ENCODE measurements at places on chromosomes 12 and 14.
A peak's percentile ranks its signal among the peaks of the same experiment; 100 is the strongest.

DNA sequence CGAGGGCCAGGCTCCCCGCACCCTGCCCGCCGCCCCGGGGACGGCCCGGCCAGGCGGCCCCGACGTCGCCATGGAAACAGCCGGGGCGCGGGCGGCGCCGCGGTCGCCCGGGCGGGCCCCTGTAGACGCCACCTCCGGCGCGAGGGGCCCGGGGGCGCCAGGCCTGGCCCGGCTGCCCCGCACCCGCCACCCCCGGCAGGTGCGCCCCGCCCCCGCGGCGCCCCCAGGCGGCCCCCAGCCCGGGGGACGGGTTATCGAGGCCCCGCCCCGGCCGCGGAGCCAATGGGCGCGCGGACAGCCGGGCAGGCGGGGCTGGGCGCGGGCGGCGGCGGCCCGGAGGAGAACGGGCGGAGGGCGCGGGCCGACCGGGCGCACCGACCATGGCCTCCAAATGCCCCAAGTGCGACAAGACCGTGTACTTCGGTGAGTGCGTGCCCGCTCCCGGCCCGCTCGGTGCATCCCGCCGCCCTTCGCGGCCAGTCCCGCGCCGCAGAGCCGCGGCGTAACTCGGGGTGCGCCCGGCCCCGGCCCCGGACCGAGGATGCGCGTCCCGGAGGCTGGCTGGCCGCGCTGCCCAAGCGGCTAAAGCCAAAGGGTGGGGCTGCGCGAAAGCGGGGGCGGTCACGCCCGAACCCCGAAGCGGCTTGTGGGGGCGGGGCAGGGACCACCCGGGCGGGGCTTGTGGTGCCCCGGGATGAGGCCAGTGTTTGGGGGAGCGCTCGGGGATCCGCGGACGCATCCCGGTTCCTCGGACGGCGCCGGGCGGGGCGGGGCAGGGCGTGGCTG, at the start of gene CRIP2:
Gene CRIP2 (plus strand): TSS at position 339 of the 786 bp plus-strand sequence. CDS start 42 bp downstream, at position 381.
- no peak for DNase-seq

- DNase-seq, result no peak
Observed at GRCh38 chr12:122029620-122030423, 8.1 kb downstream of the BCL7A start.

DNA sequence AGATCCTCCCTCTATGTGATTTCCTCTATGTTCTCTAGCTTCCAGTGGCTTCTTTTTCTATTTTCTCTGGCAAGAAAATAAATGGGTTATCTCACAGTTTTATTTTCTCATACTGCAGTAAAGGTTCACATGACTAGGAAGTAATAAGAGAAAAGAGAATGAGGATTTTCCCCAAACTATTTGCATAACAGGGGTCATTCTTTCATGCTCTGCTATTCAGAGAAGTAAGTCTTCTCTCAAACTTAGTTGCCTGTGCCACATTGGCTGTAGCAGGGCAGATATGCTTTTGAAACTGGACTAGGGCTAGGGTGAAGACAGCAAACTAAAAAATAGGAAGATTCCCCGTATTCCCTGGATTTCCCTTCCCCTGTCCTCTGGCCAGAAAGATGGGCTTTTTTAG, 57.4 kb downstream of the ACSM4 start:
- no peak for DNase-seq

DNA sequence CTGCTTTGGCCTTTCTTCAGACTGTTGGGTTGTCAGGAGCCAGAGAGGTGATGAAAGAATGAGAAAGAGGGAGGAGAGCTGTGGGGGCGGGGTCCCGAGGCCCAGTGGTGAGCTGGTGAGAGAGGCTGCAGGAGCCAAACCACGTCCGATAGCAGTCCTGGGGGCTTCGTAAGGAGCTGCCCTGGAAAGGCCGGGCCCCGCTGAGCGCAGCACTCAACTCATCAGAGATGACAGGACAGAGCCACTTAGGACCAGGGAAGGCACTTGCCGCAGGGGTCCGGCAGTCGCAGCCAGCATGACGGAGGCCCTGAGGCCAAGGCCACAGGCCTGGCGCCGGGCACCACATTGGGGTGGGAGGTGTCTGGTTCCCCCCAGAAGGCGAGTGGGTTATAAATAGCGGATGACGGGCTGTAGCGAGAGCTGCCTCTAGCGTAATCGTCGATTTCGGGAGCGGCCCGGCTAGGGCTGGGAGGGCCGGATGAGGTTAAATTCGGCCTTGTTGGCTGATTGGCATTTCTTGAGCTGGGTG, 179.0 kb downstream of the TSPAN9 start:
- DNase-seq, result no peak

GRCh38 chr14:103576371-103577024, 13.7 kb downstream of the COA8 start:
- DNase-seq, result peak; percentile 90

DNA sequence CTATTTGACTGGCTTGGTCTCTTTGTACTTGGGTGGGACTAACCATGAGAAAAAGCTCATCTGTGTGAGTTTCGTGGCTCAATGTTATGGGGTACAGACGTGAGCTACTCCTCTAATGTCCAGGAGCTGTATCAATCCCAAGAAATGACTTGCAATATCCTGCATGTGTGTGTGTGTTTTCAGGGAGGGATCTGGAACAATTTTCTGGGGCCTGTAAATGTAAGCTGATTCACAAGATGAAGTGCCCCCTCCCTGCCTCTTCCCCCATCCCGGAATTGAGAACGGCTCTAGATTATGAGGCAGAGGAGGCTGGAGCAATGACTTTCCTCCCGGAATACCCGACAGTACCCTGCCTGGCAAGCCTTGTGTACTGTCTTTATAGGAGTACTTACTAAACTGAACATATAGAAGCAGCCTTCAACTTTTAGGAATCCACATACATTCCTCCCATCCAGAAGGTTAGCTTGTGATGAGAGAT, 53.9 kb downstream of the TMX1 start:
- DNase-seq, result no peak

DNA sequence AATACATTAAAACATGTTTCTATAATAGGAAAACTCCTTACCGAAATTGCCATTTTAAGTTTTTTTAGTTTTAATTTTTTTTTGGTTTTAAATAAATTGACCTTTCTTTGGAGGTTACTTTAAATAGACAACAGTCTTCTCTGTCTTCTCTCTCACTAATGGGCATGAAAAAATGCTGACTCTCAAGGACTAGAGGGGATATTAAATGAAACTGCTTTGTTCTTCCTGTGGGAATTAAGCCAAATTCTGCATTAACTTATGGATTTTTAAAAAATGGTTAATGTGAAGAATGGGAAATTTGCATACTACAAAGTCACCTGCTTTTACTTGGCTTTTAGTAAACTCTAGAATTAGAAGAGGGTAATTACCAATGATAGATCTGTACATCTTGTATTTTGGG, 378.9 kb downstream of the TMTC2 start:
- no peak for DNase-seq

- peak; percentile 38 for DNase-seq
Observed at GRCh38 chr14:92637228-92637627, 111.2 kb downstream of the LGMN start.

GRCh38 chr12:16542586-16542985, 63.4 kb downstream of the LMO3 start:
- no peak for DNase-seq

- no peak for DNase-seq
Observed at GRCh38 chr14:103522649-103523574, at the start of gene CKB. Gene CKB, minus strand, starts transcription at chr14:103522830. Its CDS starts 337 bp downstream, at chr14:103522493.

DNA sequence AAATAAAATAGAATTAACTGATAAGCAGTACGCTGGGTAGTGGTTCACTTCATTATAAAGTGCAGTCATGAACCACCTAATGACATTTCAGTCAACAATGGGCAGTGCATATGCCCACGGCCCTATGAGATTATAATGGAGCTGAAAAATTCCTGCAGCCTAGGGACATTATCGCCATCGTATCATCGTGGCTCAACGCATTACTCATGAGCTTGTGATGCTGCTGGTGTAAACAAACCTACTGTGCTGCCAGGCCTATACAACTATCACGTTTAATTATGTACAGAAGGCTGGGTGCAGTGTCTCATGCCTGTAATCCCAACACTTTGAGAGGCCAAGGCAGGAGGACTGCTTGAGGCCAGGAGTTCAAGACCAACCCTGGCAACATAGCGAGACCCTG, 62.3 kb upstream of the TMEM263 start:
- DNase-seq, result peak; percentile 7

- no peak for DNase-seq
Observed at GRCh38 chr14:69682621-69683263, 71.3 kb downstream of the SUSD6 start.

DNA sequence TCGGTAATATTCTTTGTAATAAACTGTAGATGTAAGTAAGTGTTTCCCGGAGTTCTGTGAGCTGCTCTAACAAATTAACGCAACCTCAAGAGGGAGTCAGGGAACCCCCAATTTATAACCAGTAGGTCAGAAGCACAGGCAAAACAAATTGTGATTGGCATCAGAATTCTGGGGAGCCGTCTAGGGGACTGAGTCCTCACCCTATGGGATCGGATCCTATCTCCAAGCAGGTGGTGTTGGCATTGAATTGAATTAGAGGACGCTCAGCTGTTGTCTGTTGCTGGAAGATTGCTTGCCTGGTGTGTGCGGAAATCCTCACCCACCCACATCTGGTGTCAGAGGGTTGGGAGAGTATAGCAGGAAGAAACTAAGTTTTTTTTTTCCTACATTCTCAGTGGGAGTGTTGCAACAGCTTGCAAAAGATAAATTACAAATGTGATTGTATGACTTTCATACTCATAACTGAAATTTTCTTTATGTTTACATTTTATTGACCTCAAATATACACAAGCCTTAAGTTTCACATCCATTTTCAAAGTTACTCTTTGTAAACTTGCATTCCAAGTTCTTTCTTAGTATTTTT, 5.5 kb downstream of the TMEM52B start:
- DNase-seq, result peak; percentile 30

DNA sequence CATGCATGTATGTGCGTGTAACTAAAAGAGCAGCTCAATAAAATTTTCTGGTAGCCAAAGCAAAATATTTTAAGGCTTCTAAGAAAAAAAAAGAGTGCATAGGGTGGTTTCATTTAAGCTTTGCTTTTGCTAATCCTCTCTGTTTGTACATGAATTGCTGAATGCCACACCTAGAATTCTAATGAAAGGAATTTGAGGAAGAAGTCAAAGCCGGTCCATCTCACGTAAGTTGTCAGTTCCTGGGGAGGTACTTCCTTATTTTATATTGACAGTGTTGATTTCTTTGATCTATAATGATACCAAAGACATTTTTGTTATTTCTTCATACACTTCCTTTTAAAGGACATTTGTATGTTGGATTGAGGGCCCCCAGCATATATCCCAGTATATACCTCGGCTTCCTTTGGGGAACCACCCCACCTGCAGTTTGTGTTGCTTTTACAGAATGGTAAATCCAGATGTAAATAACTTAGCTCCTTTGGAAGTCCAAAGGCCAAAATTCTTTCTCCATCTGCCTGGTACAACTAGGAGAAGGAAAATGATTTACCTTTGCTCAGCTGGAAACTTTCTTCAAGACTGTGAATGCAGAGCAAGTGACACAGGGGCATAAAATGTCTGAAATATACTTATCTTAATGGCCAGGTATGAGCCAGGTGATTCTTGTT, 420.9 kb upstream of the ATP2B1 start:
- no peak for DNase-seq

DNA sequence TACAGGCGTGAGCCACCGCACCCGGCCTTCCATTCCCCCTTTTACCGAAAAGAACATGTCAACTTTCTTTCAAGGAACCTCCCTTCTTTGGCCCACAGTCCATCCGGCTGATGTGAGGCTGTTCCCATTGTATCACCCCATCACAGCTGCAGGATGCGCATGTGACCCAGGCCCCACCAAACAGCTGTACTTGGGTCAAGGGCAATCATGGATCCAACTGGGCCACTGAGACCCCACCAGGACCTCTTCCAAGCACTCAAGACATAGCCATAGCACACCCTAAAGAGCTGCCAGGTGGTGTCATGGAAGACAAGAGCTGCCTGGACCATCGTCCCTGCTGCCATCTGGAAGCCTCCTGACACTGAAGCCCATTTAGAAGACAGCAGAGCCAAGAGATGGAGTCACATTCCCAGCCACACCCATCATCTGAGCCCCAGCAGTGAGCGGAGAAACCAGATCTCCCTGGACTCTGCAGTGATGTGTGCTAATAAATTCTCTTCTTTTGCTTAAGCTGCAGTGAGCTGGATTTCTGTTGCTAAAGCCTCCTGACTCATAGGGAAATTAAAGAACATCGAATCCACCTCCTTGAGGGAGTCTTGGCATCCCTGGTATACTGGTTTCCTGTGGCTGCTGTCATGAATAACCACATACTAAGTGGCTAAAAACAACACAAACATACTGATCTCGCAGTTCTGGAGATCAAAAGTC, 105.6 kb downstream of the KSR2 start:
- DNase-seq, result peak; percentile 5

- peak; percentile 97 for DNase-seq
Observed at GRCh38 chr12:116358893-116359761, 81.6 kb upstream of the MED13L start.

- no peak for DNase-seq
Observed at GRCh38 chr12:9692909-9693308, 23.4 kb downstream of the CLEC2D start.

DNA sequence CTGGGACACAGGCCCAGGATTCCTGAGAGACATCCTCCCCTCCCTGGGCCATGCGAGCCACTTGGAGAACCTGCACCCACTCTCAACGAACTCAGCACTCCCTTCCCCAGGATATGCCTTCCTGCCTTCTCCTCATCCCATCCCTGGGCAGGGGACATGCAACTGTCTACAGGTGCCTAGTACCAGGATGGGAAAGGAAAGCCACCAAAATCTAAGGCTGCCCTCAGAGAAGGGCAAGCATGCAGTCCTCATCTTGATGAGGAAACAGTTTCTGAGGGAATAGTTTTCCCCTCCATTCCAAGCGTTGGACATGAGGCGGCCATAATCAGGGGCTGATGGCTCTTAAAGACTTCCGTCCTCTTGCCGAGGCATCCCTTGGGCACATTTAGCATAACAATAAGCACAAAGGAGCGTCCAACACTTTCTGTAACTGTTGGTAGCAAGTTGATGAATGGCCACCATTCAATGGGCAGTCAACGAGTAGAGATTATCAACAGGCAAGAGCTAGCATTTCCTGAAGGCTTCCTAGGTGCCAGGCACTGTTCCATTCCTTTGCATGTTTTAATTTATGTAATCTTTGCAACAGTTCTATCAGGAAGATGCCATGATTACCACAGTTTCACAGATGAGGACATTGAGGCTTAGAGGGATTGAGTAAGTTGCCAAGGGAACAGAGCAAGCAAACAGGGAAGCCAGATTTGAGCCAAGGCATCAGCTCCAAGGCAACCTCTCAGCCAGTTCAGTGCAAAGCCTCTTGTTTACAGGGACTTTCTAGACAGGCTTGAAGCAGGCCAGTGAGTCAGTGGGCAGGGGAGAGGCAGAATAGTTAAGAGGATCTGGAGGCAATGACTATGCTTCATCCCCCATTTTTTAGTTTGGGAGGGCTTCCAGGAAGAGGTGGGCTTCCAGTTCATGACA, 105.1 kb downstream of the SINHCAF start:
- no peak for DNase-seq

GRCh38 chr14:51018521-51018920, 74.2 kb upstream of the PYGL start:
- DNase-seq, result peak; percentile 19

GRCh38 chr14:47596860-47597259, 78.5 kb downstream of the MDGA2 start:
- no peak for DNase-seq

- no peak for DNase-seq
Observed at GRCh38 chr14:42950363-42950762, 1343.7 kb downstream of the LRFN5 start.
